Right ventricle myocardium inferior (tissue), 1 donor: ENCODE measurements at places on chromosomes 3 and 15.

GRCh38 chr15:89096664-89097063, 8.4 kb downstream of the ABHD2 start:
- no peak for DNase-seq

- DNase-seq: no peak
Measured at GRCh38 chr3:128563439-128563838, 70.4 kb upstream of the GATA2 start.

- DNase-seq: no peak
Measured at GRCh38 chr3:128782282-128783146, 56.5 kb downstream of the RAB7A start.

- no peak for DNase-seq
Measured at GRCh38 chr15:59329091-59329490, 43.6 kb downstream of the MYO1E start.

- no peak for DNase-seq
Measured at GRCh38 chr15:92040350-92040749, 186.8 kb downstream of the SLCO3A1 start.

- DNase-seq: no peak
Measured at GRCh38 chr15:81740416-81740815, 305.4 kb downstream of the MEX3B start.

DNA sequence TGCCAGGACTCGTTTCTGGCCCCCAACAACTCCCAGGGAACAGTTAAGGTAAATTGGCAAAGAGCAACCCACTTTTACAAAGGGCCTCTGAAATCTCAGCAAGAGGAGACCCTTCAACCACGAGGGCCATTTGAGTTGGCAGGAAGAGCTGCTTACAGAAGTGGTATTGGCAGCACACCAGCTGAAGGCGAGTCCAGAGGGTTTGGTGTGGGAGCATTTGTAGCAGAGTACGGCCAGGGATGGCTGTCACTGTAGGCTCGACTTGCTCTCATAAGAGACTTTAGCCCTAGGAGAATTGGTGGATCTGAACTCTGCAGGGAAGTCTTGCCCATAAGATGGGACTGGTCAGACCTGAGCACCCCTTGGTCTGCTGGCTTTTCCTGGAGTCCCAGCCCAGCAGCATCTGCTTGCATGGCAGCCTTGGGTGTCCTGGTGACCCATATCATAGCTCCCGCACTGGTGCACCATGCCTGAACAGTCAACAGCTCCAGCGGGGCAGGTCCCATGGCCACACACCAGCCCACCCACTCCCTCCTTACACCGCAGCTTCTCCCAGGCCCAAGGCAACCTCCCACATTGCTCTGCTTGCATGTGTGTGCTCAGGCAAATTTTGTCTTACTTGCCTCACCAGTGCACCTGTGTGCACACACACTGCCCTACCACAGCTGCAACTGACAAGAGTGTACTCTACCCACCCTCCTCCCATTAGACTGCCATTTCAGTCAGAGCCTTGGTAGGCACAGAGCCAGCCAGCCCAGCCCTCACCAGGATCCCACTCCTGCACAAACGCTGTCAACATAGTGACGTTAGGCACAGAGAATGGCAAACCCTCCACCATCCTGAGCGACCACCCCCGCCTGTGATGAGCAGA, 861.6 kb upstream of the DPPA4 start:
- DNase-seq: no peak

DNA sequence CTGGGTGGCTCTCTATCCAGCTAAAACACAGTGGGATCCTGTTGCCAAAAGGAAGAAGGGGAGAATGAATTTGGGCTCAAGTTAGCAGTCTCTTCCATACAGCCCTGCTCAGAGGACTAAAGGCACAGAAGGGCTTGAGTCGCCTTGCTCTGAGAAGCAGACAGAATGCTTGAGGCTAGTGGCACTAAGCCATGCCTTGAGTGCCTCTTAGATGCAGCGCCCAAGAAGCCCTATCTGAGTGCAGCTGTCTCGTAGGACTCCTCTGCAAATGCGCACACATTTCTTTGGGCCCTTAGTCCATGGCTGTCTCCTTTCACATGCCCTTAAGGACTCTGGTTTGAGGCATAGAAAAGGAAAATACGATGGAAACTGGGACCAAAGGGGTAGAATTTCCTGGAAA, 211.3 kb upstream of the CHRM5 start:
- DNase-seq: no peak

GRCh38 chr3:16898595-16899395, 14.0 kb downstream of the PLCL2 start:
- DNase-seq: no peak

- no peak for DNase-seq
Measured at GRCh38 chr3:48951764-48952163, 33.1 kb downstream of the ARIH2 start.

DNA sequence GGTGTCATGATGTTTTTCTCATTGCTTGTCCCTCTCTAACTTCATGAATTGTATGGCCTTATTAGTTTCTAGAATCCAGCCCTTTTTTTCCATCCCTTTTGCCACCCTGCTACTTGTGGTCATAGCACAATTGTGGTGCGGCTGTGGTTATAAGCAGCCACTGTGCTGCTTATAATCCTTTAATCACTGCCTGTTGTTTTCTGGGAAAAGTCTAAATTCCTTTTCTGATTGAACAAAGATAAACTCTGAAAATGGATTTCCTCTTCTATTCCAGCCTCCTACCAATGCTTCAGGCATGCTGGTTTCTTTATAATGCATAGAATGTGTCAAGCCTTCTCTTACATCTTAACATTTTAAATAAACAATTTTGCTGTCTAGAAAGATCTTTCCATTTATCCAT, 319.5 kb downstream of the C3orf38 start:
- DNase-seq: no peak

GRCh38 chr3:163261618-163262017, 1765.0 kb downstream of the OTOL1 start:
- no peak for DNase-seq

GRCh38 chr3:117754058-117754457, 1044.5 kb downstream of the TUSC7 start:
- DNase-seq: no peak

- no peak for DNase-seq
Measured at GRCh38 chr3:114896978-114897377, 250.1 kb downstream of the ZBTB20 start.

- peak; percentile 91 for DNase-seq
Measured at GRCh38 chr3:48656061-48656840, 6.4 kb downstream of the CELSR3 start.

DNA sequence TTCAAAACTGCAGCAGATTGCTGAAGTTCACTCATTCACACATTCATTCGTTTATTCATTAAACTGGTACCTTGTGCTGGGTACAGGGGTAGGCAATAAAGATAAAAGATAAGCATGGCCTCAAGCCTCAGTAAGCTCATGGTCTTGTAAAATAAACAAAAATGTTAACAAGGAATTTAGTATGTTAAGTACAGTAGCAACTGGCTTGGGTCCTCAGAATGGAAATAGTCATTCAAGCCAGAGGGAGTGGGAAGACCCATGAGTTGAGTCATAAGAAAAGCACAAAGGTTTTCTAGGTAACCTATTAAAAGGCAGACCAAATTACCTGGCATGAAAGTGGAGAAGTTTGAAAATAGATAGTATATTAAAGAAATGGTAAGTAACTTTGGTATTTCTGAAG, 163.3 kb downstream of the CDIN1 start:
- DNase-seq: no peak

- DNase-seq: no peak
Measured at GRCh38 chr3:76021376-76021775, 236.0 kb upstream of the ZNF717 start.

DNA sequence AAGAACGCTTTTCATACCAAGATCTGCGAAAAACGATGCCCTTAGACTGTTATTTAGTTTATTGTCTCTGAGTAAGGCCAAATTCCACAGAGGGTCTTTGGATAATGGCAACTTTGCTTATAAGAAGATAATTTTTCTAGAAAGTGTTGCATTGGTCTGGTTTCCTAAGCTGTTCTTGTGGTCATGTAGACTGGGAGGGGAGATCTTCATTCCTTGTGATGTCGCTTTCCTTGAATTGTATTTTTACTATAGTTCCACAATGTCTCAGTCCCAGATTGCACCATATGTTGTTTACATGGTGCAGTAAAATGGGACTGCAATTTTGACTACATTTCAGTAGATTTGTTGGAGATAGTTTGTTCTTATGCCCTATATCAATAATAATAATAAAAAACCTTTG, 28.8 kb upstream of the ST3GAL6 start:
- no peak for DNase-seq

DNA sequence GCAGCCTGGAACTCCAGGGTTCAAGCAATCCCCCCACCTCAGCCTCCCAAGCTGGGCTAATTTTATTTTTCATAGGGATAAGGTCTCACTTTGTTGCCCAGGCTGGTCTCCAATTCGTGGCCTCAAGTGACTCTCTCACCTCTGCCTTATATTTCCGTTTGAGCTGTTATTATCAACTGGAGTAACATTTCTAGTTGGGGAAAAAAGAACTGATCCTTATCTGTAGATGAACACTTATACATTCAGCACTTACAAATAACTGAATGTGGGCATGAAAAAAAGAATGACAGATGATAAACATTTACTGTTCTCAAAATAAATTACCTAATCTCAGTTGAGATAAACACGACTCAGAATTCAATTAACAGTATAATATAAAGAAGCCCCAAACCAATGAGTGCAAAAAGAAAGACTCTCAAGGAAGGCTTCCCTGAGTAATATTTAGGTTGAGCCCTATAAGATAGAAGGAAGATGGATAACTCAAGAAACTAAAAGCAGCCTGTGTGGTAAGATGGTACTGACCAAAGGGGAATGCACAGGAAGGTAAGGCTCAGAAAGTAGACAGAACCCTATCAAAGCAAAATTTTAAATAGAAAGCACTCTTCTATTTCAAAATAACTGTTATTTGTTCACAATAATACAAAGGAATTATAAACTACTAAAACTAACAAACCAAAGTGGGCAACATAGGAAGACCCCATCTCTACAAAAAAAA, 11.8 kb downstream of the UBE3A start:
- no peak for DNase-seq

GRCh38 chr3:110343376-110343775, 728.2 kb upstream of the NECTIN3 start:
- DNase-seq: no peak

GRCh38 chr15:74865316-74865715, 7.8 kb downstream of the SCAMP2 start:
- DNase-seq: no peak

GRCh38 chr15:90004671-90005070, 3.5 kb downstream of the ZNF710 start:
- no peak for DNase-seq

DNA sequence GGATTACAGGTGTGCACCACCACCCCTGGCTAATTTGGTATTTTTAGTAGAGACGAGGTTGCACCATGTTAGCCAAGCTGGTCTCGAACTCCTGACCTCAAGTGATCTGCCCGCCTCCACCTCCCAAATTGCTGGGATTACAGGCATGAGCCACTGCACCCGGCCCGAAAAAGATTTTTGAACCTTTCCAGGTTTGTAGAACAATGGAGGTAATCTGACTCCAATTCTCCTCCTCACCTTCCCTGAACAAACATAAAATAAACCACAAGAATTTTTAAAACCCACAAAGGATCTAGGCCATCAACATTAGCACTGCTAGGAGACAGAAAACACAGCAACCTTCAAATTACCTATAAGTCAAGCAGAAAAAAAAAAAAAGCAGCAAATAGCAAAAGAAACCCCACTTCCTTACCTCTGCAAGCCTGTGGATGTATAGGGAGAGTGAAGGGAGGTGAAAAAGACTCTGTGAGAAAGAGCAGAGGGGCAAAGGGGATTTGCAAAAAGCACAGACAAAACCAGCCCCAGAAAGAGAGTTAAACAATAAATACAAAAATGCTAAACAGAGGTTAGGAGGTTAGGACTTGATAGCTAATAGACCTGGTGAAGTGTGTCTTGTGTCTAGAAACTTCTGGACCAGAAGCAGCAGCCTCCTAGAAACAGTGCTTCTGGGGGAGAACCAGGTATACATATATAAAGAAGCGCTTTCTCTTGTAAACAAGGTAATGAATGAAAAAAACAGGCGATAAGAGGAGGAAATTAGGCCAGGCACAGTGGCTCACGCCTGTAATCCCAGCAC, 32.1 kb downstream of the TFDP2 start:
- no peak for DNase-seq

GRCh38 chr3:113212150-113212843, 940 bp downstream of the BOC start:
- DNase-seq: peak; percentile 76

GRCh38 chr3:8607234-8608040, 37.2 kb downstream of the SSUH2 start:
- DNase-seq: no peak

DNA sequence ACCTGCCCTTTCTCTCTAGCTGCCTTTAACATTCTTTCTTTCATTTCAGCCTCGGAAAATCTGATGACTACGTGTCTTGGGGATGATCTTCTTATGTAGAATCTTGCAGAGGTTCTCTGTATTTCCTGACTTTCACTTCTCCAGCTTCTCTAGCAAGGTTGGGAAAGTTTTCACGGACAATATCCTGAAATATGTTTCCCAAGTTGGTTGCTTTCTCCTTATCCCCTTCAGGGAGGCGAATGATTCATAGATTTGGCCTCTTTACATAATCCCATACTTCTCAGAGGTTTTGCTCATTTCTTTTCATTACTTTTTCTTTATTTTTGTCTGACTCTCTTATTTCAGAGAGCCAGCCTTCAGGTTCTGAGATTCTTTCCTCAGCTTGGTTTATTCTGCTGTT, 62.1 kb upstream of the CCDC54 start:
- DNase-seq: no peak

DNA sequence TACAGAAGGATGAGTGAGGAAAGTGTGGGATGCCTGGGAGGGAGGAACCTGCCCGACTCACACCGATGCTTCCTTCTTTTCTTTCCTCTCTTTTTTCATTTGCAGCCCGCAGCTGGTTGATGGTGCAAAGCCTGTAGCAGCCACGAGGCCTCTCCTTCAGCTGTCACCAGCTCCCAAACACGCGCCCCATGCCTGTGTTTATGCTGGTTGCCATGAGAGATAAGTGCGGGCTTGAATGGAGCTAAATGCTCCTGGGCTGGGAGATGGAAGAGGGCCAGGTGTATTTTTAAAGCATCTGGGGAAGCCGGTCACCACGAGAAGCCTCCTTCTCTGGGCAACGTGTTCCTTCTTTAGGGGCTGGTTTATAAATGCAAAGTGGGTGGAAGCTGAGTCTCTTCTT, 9.3 kb downstream of the COLQ start:
- peak; percentile 69 for DNase-seq

- DNase-seq: no peak
Measured at GRCh38 chr15:51776952-51777569, 25.7 kb downstream of the TMOD2 start.

DNA sequence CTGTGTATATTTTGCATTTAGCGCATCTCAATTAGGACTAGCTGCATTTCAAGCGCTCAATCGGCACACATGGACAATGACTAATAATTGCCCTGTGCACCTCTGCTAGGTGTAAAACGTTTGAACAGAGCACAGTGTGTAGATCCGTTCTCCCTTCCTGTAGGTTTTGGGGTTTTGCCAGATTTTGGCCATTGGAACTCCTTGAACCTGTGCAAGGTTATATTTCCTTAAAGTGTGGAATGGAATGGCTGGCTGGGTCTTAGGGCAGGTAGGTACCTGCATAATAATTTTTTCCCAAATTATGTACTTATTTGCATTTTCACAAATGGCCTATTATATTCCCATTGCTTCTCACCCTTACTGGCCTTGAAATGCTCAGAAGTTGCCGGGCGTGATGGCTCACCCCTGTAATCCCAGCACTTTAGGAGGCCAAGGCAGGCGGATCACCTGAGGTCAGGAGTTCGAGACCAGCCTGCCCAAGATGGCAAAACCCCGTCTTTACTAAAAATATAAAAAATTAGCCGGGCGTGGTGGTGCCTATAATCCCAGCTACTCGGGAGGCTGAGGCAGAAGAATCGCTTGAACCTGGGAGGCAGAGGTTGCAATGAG, 777 bp downstream of the RNU5B-1 start:
- DNase-seq: no peak
